Sigmoid colon (tissue), 7 donors: ENCODE measurements at places on chromosomes 7 and 10. TPM values are rescaled to one million over a fixed set of nuclear protein-coding genes. Genes with fewer than 3 reads are reported as not detected.

Gene OR2A1
- 0.36 TPM for total RNA-seq

Gene EGFR
- 42.8 TPM for total RNA-seq

Gene ATG9B
- total RNA-seq = not detected

Gene MMP21
- not detected for total RNA-seq

Gene IFIT2
- 2.0 TPM for total RNA-seq

Gene ASAH2
- 0.14 TPM for total RNA-seq

Gene DRGX
- total RNA-seq = not detected

Gene MYO3A
- total RNA-seq = 0.33 TPM

DNA sequence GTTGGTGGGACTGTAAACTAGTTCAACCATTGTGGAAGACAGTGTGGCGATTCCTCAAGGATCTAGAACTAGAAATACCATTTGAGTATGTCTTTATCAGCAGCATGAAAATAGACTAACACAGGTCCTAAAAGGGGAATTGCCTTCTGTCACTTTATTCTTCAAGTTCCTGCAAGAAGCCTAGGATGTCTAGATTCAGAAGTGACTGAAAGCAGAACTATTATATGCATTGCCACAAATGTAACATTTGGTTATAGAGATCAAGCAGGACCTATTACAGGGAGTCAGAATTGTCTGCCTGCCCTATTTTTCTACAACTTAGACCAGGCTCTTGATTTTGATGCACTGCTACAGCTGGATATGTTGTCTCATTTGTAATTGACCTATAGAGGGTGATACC lies 364.7 kb downstream of the SORCS1 start:
- DNase-seq = no peak

GRCh38 chr10:98168147-98168546 lies 33.7 kb downstream of the R3HCC1L start:
- DNase-seq = no peak

- DNase-seq = no peak
Observed at GRCh38 chr7:90961037-90961725, 303.1 kb upstream of the FZD1 start.

DNA sequence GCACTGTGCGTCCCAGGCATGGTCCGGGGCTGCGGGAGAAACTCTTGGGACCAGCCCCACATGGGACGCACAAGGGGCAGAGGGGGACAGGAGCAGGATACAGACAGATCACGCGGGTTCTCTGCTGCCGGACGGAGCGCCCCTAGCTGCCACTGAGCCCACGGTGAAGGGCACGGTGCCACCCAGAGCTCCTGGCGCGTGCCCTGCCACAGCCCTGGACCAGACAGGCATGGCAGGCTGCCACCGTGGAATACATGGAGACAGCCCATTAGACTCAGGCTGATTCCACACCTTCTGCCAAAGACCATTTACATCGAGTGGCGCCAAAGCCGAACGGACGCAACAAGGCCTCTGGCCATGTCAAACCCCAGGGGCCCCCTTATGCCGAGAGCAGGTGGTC lies 90.4 kb downstream of the MAD1L1 start:
- DNase-seq = no peak

DNA sequence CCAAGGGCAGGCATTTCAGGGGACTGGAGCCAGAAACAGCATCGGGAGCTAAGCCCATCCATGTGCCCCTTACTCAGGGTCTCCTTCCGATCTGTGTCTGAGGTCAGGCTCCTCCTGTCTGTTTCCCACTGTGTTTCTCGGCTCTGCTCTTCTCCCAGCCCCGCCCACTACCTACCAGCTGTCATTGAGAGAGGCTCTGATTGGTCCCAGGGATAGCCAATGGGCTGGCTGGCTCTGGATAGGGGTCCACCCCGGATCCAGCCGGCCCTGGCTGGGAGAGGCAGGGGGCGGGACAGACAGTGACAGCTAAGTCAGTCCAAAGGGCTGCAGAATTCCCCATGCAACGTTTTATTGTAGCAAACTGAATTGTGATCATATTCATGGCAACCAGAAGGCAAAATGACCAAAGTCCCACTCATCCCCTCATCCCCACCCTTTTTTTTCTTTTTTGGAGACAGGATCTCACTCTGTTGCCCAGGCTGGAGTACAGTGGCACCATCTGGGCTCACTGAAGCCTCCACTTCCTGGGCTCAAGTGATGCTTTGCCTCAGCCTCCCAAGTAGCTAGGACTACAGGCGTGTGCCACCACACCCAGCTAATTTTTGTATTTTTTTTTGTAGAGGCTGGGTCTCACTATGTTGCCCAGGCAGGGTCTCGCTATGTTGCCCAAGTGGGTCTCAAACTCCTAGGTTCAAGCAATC lies 76.3 kb downstream of the CLIP2 start:
- DNase-seq = peak; percentile 77
